Vagina (tissue), 2 donors: ENCODE measurements at places on chromosomes 11 and 22.

- DNase-seq: no peak
These were observed 55.2 kb downstream of the CABIN1 start for GRCh38 chr22:24066260-24066659.

- DNase-seq: no peak
These were observed 745 bp downstream of the C22orf39 start for GRCh38 chr22:19446603-19447329.

GRCh38 chr11:44277196-44278090 lies 32.5 kb downstream of the ALX4 start:
- no peak for DNase-seq

DNA sequence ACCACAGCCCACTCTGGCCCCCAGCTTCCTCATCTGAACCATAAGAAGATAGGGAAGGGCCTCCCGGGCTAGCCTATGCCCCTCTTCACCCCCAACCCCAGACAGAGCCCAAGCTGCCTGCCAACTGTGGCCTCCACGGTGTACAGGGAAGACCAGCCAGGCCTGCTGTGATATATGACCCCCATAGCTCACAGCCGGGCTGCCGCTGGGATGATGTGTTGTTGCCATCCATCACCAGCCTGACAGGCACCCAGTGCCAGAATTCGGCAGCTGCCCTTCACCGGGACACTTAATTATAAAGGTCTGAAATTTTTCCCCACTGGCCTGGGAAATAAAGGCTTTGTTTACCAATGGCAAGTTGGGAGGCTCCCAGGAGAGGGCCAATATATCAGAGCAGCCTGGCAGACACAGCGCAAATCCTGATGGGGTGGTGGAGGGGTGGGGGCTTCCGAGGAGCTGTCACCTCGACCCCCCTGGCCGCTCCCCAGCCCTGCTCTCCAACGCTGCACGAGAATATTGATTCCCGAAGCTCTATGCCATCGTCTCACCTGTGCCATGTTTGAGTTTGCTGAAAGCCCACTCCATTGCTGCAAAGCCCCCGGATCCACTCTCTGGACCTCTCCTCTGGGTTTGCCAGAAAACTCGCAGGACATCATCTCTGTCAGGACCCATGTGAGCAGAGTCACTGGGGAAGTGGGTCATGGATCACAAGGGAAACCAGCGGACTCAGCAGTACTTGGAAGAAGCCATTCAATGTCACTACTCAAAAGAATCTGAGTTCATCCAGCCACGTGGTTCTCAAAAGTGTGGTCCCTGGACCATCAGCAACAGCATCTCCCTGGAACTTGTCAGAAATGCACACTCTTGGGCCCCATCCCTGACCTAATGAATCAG lies 296.9 kb downstream of the MN1 start:
- DNase-seq: no peak

- DNase-seq: no peak
These were observed 766 bp downstream of the IZUMO1R start for GRCh38 chr11:94305146-94305545.

DNA sequence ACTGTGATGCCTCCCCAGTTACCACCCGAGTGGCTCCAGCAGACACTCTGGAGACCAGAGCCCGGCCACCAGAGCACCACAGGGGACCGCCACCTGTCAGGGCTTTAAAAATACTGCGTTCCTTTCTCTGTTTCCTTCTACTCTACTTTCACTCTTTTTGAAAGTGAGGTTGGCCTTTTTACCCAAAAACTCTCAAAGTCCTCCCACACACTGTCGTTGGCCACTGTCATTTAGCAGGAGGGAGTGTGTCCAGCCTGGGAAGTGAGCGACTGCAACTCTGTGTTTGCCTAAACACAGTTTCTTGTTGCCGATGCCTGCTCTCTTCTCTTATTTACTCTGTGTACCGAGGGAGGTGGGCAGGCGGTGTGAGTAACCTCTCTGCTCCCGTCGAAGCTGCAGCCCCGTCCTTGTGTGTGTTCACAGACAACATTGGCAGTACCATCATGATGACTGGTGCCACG lies 90.8 kb upstream of the CLDN5 start:
- no peak for DNase-seq

DNA sequence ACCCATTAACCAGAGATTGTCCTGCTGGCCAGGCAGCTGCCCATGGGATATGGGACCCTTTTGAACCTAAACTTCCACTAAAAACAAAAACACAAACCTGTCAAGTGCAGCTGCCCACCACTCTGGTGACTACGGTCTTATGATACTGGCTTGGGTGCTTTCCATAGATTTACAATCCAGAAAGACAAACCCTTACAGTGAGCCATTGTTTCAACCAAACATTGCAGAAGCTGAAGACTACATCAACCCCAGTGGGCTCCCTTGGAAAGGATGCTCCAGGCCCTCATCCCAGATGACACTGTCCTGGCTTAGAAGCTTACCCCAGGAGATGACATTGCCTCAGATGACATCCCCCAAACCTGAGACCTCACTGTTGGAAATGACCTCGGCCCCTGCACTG lies 56.9 kb upstream of the WNT11 start:
- no peak for DNase-seq

- no peak for DNase-seq
These were observed 320.5 kb downstream of the AASDHPPT start for GRCh38 chr11:106397787-106398501.

DNA sequence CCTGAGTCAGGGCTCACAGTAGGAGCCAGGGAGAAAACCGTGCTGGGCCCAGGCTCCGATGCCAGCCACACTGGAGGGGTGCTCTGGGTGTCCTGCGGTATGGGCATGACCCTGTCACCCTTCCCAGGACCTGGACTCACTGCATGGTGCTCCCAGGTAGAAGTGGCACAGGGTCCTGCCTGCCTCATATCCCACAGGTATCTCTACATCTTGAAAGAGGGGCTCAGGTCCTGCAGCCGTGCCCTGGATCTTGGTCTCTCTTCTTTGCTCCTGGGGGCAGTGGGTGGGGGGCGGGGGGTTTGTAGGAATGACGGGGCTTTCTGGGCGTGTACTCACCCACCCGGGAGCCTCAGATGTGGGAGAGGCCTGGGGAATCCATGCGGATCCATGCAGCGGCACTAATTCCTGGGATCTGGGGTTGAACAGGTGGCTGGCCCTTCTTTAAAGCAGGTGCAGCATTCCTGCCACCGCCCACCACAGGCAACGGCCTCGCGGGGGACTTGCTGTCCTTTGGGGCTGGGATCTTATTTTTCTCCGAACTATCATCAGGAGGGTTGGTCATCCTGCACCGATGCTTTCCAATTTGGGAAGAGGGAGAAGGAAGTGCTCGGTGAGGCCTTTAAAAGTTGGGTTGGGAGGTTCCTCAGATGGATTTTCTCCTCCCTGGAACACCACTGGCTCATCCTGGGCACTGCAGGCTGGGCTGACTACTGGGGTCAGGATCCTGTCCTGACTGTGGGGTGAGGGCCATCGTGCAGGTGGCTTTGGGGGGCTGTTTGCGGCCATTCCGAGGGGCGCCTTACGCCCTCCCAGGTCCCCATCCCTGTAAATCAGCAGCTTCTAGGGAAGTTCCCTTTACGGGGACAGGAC lies 886.4 kb downstream of the BRD1 start:
- DNase-seq: no peak

DNA sequence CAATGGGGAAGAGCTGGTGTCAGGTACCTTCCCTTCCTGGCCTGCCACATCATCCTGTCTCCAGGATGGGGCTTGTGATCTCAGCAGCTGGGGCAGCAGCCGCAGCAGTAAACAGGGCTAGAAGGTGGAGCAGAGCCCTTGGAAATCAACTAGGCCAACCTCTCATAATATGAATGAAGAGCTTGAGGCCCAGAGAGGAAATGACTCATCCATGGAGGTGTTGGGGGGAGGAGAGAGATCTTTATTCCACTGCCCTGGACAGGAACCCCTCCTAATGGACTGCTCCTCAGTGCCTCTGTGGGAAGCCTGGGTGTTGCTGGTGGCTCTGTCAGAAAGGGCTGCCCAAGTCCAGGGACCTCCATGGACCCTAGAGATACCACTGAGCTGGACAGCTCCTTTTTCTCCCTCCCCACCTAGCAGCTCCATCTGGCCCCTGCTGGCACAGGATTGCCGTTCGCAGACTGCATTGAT lies 111.8 kb downstream of the OSBP2 start:
- DNase-seq: no peak

GRCh38 chr11:124672536-124673215 lies 863 bp downstream of the SIAE start:
- DNase-seq: no peak

DNA sequence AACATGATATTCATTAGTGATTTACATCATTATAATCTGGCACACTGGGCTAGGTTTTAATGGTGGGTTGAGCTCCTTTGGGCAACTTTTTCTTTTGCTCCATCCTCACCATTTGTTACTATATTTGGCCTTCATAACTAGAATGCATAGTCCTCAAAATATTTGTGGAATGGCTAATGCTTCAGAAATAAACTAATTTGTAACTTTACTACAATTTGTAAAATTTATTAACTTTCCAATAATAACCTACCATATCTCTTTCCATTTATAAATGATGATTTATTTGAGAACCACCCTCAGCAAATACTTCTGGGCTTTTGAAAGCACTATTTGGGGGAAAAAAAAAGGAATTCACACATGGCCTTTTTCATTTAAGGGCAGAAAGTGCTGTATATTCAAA lies 79.7 kb downstream of the LARGE2 start:
- no peak for DNase-seq

GRCh38 chr11:98940913-98941312 lies 79.8 kb upstream of the CNTN5 start:
- DNase-seq: no peak

- no peak for DNase-seq
These were observed 19.5 kb upstream of the FLRT1 start for GRCh38 chr11:64015935-64016845.

GRCh38 chr11:82980292-82980691 lies 78.8 kb downstream of the DDIAS start:
- DNase-seq: no peak

- DNase-seq: no peak
These were observed 154.0 kb downstream of the MN1 start for GRCh38 chr22:27647540-27647939.

- no peak for DNase-seq
These were observed 25.8 kb upstream of the P2RY6 start for GRCh38 chr11:73246303-73246702.

DNA sequence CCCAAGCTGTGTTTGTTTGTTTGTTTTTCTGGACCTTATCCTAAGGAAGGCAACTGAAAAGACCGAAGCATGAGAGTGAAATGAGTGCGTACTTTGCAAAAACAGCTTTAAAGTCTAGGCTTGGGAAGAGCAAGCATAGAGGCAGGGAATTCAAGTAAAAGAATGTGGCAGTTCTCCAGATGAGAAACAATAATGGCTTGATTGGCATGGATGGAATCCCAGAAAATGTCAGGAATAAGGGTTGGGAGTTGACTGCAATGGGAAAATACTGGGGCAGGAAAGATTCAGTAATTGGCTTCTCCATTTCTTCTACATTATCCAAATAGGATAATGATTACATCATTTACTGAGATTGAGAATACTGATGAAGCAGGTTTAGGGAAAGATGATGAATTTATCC lies 17.5 kb downstream of the SAAL1 start:
- DNase-seq: no peak

GRCh38 chr22:40758390-40758789 lies 60.8 kb downstream of the SLC25A17 start:
- no peak for DNase-seq

DNA sequence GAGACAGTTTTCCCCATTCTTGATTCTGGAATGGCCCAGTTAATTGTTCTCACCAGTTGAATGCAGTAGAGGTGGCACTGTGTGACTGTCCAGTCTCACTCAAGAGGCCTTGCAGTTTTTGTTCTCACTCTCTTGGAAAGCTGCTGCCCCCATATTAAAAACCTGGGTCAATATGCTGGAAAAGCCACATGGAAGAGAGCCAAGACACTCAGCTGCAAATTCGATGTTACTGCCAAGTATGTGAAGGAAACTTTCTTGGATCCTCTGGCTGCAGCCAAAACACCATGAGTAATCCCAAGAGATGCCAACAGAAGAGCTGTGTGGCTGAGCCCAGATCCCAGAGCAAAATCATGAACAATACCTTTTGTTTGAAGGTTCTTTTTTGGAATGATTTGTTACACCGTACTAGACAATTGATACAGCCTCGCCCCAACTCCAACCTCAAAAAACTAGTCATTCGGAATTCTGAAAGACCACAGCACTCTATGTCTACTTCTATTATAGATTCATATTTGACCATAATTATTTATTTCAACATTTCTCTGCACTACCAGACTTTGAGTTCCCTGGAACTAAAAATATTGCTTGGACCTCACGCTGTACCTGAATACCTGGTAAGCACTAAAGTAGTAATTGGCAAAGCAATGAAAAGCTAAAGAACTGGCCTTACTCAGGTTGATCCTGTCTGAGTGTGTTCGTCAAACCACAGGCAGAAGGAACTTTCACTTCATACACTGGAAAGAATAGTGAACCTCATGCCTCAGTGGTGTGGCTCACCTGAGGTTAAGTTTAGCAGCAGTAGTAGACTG lies 378.8 kb downstream of the ETS1 start:
- no peak for DNase-seq

DNA sequence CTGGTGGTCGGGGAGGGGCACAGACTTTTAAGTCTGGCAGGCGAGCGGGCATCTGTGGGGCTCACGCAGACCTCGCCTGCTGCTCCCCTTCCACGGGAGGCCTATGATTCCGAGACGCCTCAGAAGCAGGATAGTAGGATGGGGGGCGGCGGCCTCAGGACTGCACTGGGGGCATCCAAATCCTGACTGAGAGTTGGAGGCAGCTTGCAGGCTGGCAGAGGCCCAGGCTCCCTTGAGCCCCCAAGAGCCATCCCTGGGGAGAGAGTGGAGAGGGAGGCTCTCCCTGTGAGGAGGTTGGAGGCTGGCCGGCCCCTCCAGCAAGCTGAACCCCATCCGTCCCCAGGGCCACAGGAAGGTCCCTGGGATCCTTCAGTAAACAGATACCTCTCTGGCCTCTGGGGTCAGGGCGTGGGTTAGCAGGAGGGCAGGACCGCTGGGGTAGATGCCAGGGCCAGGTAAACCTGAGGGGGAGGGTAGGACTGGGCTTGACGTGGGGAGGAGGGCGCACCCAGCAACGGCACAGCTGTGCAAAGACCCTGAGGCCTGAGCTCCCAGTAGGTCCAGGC lies 33.3 kb downstream of the SBF1 start:
- DNase-seq: no peak

DNA sequence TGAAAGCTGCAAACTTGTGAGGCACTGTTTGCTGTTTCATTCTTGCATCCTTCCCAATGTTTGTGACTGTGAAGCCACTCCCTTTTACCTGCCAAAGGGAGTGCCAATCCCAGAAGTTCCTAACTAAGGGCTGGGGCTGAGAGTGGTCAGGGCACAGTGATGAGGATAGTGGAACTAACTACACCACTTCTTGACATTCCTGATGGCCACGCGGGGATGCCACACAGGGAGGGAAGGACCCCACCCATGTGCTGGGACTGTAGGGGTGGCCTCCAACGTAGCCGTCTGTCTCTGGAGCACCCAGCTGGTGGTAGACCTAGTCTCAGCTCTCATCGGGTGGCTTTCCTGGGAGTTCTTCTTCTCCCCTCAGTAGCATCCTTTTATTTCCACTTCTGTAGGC lies 335.5 kb downstream of the CADM1 start:
- peak; percentile 34 for DNase-seq

- DNase-seq: no peak
These were observed 15.0 kb upstream of the ALX4 start for GRCh38 chr11:44324749-44325525.
